ENCODE measurements at places on chromosomes 3 and 15.

- DNase-seq = peak; percentile 7
These were observed 109.6 kb upstream of the UMPS start for GRCh38 chr3:124620600-124621063.

DNA sequence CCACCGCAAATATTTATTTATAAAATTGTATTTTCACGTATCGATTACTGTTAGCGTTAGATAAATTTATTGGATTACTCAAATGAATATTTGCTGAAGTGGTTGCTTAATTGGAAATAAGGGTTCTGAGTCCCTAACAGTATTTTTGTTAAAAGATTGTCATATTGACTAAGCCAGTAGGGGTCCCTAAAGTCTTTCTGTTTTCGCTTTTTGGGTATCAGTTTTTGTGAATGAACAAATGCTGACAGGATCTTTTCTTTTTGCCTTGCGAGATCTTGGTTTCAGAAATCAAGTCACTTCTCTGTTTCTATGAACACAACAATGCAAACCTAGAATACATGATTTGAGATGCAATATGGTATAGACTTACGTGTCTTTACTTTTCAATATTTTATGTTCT, 7.1 kb downstream of the RAD51 start:
- DNase-seq = no peak

DNA sequence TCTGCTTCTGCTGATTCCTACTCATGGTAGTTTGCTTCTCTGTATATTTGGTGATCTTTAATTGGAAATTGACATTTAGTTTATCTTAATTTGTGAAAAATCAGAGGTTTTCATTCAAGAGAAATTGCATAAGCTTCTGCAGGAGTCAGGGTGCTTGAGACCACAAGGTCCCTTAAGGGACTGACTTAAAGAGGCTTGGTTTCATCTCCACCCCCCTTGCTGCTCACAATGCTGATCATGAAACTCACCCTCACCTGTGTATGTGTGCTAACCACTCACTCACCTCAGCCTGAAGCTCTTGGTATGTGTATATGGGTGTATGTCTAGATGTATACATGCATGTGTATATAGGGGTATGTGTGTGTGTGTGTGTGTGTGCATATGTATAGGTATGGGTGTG, 11.4 kb downstream of the PGPEP1L start:
- DNase-seq = no peak

GRCh38 chr15:40766906-40767837, 2.6 kb upstream of the C15orf62 start:
- no peak for DNase-seq

GRCh38 chr3:12840591-12841148, 695 bp downstream of the RPL32 start:
- peak; percentile 36 for DNase-seq

GRCh38 chr15:79868554-79868953, 28.3 kb downstream of the MTHFS start:
- no peak for DNase-seq

- DNase-seq = no peak
These were observed at the start of gene GRM2 for GRCh38 chr3:51706788-51707731. Gene GRM2, plus strand, starts transcription at chr3:51707068. Its CDS starts 1,916 bp downstream, at chr3:51708984.

GRCh38 chr3:62098646-62099365, 274.5 kb downstream of the FEZF2 start:
- no peak for DNase-seq

- no peak for DNase-seq
These were observed 514 bp downstream of the PLS1 start for GRCh38 chr3:142596726-142597088.

DNA sequence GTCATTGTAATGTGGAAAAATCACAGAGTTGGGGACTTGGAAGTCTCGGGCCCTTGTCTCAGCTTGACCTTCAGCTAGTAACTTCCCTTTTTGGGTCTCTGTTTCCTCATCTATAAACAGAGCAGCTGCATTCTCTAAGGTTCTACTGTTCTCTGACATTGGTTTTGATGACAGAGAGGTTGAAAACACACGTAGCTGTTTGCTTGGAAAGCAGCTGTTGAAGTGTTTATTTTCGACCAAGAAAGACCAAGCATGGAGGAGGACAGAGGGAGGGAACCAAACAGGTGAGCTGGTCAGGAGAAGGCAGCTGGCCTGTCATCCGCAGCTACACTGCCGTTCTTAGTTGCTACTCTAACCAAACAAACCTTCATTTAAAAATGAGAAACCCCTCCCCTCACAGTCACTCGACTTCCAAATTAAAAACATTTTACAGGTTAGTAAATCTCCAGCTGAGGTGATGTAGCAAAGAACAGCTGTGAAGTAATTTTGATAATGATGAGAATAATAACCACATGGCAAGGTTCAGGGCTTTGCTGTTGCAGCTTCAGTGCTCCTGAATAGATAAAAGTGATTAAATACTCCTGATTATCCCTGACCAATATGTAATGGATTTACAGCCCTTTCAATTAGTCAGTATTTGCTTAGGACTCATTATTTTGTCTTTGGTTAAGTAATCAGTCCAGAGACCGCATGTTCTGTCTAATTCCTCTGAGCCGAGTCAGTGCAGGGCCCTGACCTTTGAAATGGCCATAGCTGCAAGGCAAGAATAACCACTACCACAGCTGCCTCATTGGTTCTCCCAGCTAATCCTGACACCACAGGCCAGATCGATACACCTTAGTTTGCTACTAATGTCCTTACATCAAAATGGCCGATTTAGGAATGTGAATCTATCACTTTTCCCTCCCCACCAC, 65.3 kb downstream of the MEIS2 start:
- no peak for DNase-seq

GRCh38 chr15:39587096-39587721, 6.3 kb downstream of the THBS1 start:
- DNase-seq = no peak

GRCh38 chr3:183439515-183439914, 11.1 kb upstream of the MCF2L2 start:
- no peak for DNase-seq

GRCh38 chr3:169148448-169149348, 514.8 kb downstream of the MECOM start:
- DNase-seq = no peak

DNA sequence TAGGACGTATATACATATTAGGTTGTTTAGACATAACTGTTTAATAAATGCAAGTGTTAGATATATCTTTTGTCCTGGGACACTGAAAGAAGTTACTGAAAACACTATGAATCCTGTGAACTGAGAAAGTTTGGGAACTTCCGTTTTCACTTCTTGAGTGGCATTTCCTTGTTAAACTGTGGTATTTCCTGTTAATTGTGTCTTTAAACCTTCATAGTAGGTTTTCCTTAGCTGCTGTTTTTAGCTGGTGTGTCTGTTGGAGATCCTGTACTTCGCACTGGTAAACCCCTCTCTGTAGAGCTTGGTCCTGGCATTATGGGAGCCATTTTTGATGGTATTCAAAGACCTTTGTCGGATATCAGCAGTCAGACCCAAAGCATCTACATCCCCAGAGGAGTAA, 37.1 kb downstream of the ATP6V1A start:
- DNase-seq = no peak

DNA sequence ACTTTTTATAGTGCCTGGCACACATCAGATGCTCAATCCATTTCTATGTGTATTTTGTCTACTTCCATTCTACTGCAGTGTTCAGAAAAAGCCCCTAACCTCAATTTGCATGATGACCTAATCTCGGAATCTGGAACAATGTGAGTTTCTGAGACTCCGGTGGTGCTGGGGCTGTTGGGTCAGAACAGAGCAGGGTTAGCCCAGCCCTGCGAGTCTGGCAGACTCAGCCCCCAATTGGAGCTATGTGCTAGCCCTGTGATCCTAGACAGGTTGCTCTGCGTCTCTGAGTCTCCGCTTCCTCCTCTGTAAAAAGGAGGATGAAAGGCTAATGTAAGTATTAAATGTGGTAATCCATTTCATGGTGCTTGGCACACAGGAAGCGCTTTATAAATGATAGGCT, 95.0 kb upstream of the ICE2 start:
- DNase-seq = peak; percentile 56

GRCh38 chr3:44430466-44430865, 47.0 kb downstream of the ZNF445 start:
- DNase-seq = no peak

DNA sequence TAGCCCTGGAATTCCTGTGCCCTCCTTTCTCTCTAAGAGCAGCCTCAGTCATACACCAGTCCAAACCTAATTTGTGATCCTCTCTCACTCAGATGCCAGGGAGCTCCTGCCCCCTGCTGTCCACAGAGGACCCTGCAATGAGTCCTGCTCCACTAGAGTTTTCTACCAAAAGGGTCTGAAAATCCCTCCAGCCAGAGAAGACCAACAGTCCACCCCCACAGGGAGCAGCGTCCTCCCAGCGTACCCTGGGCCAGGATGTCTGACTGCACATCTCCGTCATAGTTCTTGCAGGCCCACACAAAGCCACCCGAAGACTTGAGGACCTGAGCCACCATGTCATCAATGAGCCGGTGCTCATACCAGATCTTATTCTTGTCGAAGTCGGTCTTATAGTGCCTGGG, 15.4 kb downstream of the IDH2 start:
- peak; percentile 52 for DNase-seq

DNA sequence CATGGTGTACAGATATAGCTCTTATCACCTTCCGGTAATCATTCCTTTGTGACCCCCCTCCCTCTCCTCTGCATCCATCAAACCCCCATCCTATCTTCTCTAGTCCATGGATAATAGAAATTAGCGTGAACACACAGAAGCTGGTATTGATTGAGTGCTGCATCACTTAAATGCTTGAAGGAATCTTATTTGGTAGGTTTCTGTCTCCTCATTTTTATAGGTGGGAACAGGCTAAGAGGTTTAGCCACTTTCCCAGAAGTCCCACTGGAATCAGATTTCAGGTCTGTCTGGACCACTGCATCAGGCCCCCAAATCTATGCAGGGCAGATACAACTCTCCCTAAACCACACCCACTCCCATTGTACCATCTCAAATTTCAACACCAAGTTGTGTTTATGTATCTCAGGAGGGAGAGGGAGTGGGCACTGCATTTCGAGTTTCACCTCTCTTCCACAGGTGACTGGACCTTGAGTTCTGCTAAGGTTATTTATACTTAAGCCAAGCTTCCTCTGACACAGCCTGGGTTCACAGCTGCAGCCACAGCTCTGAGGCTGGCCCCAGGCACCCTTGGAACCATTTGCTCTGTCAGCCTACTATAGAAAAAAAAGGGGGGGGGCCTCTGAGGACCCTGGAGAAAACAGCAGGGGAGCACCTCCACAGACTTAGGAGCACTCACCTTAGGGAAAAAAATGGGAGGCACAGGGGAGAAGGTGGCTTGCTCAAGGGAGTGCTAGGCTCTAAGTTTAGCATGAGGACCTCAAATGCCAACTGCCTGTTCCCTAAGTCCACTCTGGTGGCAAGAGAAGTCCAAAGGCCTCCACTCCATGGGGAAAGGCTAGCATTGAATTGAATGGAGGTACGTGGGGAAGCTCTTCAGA, 2.1 kb upstream of the NMB start:
- DNase-seq = no peak

DNA sequence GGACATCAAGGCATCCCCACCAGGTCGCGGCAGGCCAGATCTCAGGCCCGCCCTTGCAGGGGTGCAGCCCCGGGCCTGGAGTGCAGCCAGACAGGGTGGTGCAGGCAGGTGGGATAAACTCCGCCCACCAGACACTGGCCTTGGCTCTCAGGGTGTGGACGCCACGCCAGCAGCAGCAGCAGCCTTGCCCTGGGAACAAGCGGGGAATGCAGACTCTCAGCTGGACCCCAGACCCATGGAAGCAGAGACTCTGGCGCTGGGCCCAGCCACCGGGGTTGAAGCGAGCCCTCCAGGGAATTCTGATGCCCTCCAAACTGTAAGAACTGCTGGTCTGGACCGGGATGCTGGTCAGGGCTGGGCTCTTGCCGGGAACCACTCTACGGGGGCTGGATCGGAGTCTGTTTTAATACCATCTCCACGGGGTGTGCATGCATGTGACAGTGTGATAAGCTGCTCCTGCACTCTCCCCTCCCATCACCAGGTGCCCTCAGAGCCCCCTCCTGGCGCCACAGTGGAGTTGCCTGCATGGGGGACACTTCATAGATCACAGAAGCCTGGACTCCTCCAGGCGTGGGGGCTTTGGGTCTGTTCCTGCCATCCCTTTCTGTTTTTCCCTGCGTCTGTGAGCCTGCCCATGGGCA, 142.7 kb downstream of the NSMCE3 start:
- DNase-seq = no peak

GRCh38 chr15:36498916-36499315, 80.5 kb upstream of the CDIN1 start:
- DNase-seq = no peak

DNA sequence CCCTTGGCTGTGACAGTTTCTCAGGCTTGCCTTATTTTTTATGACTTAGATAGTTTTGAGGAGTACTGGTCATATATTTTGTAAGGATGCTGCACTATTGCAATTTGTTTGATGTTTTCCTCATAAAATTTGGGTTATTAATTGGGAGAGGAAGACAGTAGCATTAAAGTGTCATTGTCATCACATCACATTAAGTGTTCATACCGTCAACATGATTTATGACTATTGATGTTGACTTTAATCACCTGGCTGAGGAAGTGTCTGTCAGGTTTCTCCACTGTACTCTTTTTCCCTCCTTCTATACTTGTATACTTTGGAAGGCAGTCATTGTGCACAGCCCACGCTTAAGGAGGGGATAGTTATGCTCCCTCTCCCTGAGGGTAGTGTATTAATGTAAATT, 26.9 kb downstream of the TRIM69 start:
- DNase-seq = no peak

All from activated CD4-positive, alpha-beta T cell treated with anti-CD3 and anti-CD28 coated beads, Interleukin-2, amount 50 U/mL, for 1 hour (primary cell).